Motor neuron (in vitro differentiated cells): ENCODE measurements at places on chromosomes 7 and 10. TPM values are rescaled to one million over a fixed set of nuclear protein-coding genes. Genes with fewer than 3 reads are reported as not detected.

The OPALIN gene
- total RNA-seq: 0.13 and 0.31 TPM in 2 replicates

The SFRP4 gene
- 0.54 and 0.66 TPM in 2 replicates for total RNA-seq

The ITIH5 gene
- 2.1 and 2.2 TPM in 2 replicates for total RNA-seq

The CASTOR2 gene
- 3.5 and 3.9 TPM in 2 replicates for total RNA-seq

The OR9A2 gene
- not detected in 2 replicates for total RNA-seq

The EFCAB10 gene
- 1.5 and 3.0 TPM in 2 replicates for total RNA-seq

The SGCE gene
- total RNA-seq: 76.0 and 76.3 TPM in 2 replicates

The ZDHHC6 gene
- total RNA-seq: 18.5 and 19.3 TPM in 2 replicates

The WDFY4 gene
- 0.09 and 0.16 TPM in 2 replicates for total RNA-seq

The RP9 gene
- total RNA-seq: 19.2 and 19.3 TPM in 2 replicates

The FOXP2 gene
- 6.3 and 7.5 TPM in 2 replicates for total RNA-seq

The LFNG gene
- 0.81 TPM in 2 replicates for total RNA-seq

The TPK1 gene
- 7.9 and 8.9 TPM in 2 replicates for total RNA-seq

The UPK3BL2 gene
- 0.23 and 0.36 TPM in 2 replicates for total RNA-seq

The ATOH7 gene
- total RNA-seq: 0.46 and 0.75 TPM in 2 replicates

The ADRA2A gene
- total RNA-seq: 5.0 and 5.7 TPM in 2 replicates

The PNLIPRP3 gene
- total RNA-seq: not detected in 2 replicates

The LIPN gene
- total RNA-seq: not detected in 2 replicates

The TRDMT1 gene
- 15.7 and 21.1 TPM in 2 replicates for total RNA-seq

The PURB gene
- total RNA-seq: 9.0 and 10.6 TPM in 2 replicates

The NEUROD6 gene
- 0.77 TPM in 1 of 2 replicates, not detected in the other for total RNA-seq

The TSC22D4 gene
- 9.8 and 9.9 TPM in 2 replicates for total RNA-seq

The HMX3 gene
- 0.16 TPM in 1 of 2 replicates, not detected in the other for total RNA-seq
